WTC11 (cell line): ENCODE measurements at places on chromosomes 6 and 20.

GRCh38 chr6:144739873-144740272 lies 454.7 kb downstream of the UTRN start:
- no peak for DNase-seq

DNA sequence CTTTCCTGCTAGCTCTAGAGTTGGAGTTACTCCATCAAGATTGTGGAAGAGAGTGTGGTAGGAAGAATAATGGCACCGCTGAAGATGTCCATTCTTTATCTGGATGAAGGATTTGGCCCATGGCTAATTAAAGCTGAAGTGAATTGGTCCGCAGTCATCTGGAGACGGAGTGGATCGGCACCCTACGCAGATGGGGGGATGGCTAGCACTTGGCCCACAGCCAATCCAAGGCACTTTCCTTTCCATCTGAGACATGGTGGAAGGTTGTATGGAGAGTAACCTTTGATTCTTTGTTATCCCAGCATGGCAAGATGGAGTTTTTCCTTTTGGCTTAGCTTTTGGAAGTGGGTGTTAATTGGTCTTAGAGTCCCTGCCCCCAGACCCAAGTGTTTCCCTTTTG lies 88.3 kb downstream of the JPH2 start:
- no peak for DNase-seq

DNA sequence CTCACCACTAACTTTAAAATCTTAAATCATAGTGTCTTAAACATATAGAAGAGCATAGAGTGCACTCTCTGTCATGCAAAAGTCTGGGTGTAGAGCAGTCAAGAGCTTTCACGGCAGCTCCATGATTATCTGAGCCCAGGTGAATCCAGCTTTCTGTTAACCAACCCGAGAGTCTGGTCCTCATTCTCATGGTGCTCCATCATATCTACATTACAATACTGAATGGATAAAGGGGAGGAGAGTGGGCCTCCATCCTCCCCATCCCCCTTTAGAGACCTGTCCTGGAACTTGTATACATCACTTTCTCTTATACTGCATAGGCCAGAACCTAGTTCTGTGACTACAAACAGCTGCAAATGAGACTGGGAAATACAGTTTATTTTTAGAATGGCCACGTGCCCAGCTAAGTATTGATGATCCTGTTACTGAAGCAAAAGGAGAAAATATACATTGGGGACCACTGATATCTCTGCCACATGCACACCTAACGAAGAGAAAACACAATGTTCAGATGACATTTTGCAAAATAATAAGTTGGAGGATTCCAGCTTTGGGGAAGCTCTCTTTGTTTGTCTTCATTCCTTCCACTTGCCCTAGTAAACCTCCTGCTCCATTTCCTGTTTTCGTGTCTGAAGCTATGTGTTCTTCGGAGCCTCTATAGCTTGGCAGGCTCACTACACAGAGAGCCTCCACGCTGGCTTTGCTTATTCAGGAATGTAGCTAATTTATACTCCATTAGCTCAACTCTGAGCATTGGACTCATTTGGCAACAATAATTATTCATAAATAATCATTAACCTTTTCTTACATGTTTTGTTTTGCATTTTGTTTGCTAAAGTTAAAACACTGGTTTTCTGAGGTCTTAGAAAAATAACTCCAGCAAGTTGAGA lies 110.1 kb downstream of the IYD start:
- no peak for DNase-seq

GRCh38 chr6:137095093-137095492 lies 50.3 kb upstream of the IL20RA start:
- DNase-seq = peak; percentile 14

- no peak for DNase-seq
Observed at GRCh38 chr6:15615802-15616201, 47.0 kb downstream of the DTNBP1 start.

DNA sequence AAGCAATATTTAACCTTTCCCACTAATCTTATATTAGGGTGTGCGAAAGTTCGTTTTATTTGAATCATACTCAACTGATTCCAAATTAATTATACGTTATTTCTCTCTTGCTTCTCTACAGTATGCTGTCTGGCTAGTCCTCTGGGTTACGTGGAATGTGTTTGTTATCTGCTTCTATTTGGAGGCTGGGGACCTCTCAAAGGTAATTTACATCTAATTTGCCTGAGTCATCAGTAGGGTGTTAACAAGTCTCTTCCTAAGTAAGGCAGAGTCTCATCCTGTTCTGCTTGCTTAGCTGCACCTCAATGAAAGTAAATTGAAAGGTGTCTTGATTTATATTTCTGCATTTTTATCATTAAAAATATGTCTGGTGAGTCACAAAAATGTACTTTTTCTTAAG lies 551.5 kb downstream of the NKAIN2 start:
- DNase-seq = no peak

DNA sequence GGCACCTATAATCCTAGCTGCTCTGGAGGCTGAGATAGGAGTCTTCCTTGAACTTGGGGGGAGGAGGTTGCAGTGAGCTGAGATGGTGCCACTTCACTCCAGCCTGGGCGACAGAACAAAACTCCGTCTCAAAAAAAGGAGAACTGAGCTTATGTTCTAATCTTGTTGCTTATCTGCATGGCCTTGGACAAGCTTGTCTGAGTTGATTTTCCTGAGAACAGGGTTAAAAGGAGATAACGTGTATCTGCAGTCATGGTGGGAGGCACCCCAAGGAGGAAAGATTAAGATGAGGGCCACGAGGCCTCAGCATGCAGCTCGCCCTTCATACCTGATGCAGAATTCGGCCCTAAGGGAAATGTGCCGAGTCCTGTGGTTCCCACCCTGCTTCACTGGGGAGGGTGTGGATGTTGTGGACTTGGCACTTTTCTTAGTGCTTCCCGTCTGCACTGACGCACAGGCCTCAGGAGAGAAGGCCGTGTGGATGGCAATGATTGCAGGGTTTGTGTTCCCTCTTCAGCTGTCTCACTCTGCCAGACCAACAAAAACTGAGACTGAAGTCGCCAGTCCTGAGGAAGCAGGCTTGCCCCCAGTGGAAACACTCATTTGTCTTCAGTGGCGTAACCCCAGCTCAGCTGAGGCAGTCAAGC lies 56.3 kb downstream of the EZR start:
- no peak for DNase-seq

DNA sequence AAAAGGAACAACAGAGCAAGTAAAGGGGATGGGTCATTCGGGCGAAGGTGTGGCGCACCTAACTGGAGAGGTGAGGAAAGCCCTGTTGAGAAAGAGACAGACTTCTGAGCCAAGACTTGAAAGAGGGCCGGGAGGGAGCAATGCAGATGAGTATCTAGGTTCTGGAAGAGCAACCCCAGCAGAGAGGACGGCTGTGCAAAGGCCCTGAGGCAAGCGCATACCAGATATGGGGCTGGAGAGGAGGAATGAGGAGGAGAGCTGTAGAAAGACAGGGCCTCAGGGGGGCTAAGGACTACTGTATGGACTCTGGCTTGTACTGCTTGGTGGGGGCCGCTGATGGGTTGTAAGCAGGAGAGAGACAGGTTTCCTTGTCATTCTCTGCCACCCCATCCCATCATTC lies 21.9 kb downstream of the TRERF1 start:
- no peak for DNase-seq
